ENCODE measurements at places on chromosomes 13 and 19. TPM values are rescaled to one million over a fixed set of nuclear protein-coding genes. Genes with fewer than 3 reads are reported as not detected.

The DGKH gene
- total RNA-seq: 28.9 TPM

The PSG11 gene
- total RNA-seq: not detected

DNA sequence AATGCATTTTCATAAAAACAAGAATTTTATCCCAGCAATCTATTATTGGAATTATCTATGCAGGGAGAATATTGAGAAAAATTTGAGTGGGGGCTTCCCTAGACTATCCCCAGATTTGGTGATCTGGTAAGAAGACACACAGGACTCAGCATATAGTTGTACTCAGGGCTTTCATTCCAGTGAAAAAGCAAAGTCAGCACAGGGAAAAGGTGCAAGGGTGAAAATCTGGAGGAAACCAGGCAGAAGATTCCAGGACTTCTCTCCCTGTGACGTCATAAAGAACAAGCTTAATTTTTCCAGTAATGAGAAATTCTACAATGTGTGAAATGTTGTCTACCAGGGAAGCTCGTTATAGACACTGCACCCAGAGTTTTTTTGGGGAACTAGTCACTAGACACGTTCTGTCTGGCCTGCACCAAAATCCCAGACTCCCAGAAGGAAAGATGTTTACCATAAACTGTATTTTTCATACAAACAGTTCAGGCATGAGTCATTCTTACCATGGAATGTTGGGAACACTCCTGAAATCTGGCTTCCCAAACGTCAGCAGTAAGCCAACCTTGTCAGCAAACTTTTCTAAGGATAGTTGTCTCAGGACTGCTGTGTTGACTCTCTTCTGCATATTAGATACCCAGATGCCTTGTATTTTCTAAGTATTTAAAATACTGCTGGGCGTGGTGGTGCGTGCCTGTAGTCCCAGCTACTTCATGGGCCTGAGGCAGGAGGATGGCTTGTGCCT lies 107.4 kb downstream of the DNAJC3 start:
- DNase-seq: no peak

- DNase-seq: no peak
Measured at GRCh38 chr19:45331411-45331810, 8.7 kb upstream of the CKM start.

The PRODH2 gene
- total RNA-seq: not detected

- DNase-seq: no peak
Measured at GRCh38 chr13:31588893-31589292, 150.4 kb upstream of the RXFP2 start.

The APOC4 gene
- not detected for total RNA-seq

DNA sequence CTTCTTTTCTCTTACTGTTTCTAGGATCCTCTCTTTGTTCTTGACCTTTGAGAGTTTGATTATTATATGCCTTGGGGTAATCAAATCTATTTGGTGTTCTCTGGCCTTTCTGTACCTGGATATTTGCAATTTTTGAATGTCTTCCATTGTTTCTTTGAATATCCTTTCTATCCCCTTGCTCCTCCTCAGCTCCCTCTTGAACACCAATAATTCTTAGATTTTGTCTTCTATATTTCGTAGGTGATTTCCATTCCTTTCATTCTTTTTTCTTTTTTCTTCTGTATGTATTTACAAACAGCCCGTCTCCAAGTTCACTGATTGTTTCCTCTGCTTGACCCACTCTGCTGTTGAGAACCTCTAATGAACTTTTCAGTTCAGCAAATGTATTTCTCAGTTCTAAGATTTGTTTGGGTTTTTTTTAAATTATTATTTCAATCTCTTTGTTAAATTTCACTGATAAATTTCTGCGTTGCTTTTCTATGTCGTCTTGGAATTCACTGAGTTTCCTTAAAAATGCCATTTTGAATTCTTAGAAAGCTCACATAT lies 2.7 kb upstream of the CALM3 start:
- no peak for DNase-seq
